ENCODE measurements at places on chromosomes 11 and 22.

DNA sequence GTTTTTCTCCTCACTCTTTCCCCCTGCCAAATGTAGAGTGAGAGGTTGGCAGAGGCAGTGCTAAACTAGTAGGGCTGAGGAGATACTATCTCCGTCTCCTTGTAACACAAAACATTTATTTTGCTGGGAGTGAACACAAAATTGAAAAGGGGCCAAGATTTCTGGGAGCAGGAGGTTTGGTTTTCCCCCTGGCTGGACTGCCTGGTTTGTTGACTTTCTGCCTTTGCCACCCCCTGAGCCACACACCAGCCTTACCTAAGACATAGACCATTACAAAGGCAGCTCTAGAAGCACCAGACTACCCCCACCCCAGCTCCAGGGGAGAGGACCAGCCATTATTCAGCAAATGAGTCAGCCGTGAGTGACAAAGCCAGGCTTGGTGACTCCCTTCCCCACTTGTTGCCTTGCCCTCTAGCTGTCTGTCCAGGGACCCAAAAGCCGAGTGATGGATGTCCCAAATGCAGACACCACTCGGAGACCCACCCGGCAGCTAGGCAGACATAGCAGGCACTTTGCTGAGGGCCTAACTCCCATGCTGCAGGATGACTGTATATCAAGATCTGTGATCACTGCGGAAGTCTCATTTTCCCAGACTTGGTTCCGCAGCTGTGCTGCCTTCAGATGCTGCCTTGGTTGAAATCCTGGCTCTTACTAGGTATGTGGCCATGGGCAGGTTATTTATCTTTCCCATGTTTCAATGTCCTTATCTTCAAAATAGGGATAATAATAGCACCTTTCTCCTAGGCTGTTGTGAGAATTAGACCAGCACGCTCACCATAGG lies 17.7 kb upstream of the CDON start:
- DNase-seq, result no peak

DNA sequence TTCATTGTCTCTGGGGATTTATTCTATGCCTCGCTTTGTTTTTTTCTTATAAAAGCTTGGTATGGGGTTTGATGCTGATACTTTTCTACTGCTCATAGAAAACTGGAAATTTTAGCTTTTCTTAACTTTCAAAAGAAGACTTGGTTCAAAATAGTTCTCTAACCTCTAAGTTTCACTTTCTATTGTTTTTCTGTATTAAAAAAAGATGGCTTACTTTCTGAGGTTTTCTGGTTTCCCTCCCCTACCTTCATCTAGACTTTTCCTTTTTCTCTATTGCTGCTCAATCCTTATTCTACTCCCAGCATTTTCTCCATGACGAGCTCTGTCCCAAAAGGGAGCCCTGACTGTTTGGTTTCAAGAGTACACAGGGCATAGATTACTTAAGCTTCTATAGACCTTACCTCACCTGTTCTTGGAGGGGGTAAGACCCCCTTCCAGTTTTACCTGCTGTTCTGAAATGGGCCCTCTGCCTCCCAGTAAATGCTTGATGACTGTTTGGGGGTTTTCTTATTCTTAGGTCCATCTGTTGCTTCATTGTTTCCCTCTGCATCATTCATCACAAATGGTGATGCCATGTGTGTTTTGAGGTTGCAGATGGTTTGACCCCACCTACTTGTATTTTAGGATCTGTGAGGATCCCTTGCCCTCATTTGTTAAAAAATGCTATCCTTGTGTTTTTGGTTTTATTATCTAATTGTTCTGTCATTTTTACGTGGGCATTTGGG lies 29.5 kb downstream of the DNHD1 start:
- DNase-seq, result no peak

DNA sequence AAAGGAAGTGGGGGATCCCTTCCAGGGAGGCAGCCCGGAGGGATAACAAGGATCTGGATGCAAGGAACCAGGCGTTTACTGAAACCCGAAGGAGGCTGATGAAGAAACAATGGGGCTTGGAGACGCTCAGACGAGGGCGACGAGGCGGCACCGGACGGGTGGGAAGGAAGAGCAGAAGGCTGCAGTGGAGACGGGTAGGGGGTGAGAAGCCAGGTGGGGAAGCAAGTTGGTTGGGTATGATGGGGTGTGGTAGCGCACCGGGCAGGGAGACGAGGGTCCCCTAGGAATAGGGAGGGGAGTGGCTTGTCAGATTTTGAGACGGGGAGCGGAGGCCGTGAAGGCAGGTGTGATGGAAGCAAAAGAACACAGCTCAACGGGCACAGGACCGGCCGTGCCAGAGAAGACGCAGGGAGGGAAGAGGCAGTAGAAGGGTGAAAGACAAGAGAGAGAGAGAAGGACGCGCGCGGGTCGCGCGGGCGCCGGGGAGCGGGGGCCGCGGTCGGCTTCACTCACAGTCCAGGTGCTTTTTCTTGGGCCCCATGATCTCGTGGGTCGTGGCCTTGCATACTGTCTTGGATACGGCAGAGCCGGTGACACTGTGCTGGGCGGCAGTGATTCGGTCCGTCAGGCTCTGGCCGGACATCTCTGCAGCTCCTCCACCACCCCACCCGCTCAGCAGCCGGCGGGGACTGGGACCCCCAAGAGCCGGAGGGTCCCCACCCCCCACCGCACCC lies 579 bp downstream of the PICALM start:
- peak; percentile 56 for DNase-seq

- no peak for DNase-seq
These were observed 28.3 kb upstream of the KDM2A start for GRCh38 chr11:67090717-67091116.

- DNase-seq, result no peak
These were observed 452.3 kb downstream of the KCNA4 start for GRCh38 chr11:29564486-29564885.

GRCh38 chr22:46068593-46069491 lies 81.5 kb upstream of the PPARA start:
- DNase-seq, result no peak

- DNase-seq, result no peak
These were observed 37.7 kb downstream of the EIF4ENIF1 start for GRCh38 chr22:31451709-31452571.

DNA sequence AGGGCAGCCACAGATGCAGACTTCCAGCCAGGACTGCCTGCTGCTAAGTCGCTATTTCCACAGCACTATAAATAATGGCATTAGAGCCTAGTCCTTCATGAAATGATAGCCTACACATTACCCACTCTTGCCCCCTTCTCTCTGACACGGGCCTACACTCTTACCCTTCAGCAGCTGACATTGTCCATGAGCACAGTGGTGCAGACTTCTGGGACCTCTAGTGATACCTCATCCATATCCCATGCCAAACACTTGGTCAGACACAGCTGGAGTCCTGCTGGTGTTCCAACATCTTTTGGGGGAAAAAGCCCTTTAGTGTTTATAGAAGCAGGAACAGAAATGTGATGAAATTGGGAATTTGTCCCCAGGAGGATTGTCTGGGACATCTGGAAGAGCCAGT lies 43.4 kb upstream of the RAB1B start:
- DNase-seq, result no peak

- DNase-seq, result no peak
These were observed 68.5 kb downstream of the SCUBE1 start for GRCh38 chr22:43274595-43275240.

- no peak for DNase-seq
These were observed 17.9 kb upstream of the TENM4 start for GRCh38 chr11:79458709-79459108.

DNA sequence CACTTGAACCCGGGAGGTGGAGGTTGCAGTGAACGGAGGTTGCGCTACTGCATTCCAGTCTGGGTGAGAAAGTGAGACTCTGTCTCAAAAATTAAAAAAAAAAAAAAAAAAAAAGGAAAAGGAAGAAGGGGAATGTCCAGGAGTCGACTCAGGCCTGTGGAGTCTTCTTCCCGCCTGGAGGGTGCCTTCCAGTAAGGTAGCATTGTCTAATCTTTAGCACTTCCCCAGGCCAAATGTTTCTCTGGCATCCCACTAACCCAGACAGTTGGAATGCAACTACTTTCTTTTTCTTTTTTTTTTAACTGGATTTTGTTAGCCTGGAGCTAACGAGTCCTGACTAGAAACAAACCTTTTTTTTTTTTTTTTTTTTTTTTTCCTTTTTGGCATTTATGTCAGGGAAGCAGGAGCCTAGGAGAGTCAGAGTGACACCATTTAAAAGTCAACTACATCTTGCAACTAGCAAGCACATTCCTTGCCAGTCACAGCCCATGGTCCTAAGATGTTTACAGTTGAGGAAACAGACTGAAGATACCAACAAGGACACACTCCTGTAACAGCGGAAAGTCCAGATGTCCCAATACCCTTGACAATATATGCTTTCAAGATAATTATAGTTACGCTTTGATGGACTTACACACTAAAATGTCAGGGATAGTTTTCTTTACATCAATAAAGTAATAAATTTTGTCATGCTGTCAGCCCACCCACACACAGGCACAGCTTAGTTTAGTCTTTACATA lies 10.6 kb downstream of the PLET1 start:
- DNase-seq, result no peak

- DNase-seq, result no peak
These were observed 166.5 kb upstream of the CADM1 start for GRCh38 chr11:115670538-115671205.

DNA sequence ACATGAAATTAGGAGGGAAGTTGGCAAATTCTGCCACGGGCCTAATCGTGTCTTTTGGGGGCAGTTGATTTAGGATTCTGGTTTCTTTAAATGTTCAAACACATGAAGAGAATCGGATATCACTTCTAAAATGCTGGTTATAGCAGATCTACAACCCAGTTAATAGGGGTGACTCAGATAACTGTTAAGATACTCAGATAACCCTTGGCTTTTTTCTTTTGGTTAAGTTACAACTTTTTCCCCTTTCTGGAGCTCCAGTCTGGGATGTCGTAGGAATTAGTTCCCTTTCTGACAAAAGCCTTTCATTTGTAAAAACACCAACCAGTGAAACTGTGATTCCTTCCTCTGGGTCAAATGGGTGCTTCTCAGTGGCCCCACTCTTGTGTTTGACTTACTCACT lies 976 bp downstream of the DEPDC7 start:
- DNase-seq, result no peak

DNA sequence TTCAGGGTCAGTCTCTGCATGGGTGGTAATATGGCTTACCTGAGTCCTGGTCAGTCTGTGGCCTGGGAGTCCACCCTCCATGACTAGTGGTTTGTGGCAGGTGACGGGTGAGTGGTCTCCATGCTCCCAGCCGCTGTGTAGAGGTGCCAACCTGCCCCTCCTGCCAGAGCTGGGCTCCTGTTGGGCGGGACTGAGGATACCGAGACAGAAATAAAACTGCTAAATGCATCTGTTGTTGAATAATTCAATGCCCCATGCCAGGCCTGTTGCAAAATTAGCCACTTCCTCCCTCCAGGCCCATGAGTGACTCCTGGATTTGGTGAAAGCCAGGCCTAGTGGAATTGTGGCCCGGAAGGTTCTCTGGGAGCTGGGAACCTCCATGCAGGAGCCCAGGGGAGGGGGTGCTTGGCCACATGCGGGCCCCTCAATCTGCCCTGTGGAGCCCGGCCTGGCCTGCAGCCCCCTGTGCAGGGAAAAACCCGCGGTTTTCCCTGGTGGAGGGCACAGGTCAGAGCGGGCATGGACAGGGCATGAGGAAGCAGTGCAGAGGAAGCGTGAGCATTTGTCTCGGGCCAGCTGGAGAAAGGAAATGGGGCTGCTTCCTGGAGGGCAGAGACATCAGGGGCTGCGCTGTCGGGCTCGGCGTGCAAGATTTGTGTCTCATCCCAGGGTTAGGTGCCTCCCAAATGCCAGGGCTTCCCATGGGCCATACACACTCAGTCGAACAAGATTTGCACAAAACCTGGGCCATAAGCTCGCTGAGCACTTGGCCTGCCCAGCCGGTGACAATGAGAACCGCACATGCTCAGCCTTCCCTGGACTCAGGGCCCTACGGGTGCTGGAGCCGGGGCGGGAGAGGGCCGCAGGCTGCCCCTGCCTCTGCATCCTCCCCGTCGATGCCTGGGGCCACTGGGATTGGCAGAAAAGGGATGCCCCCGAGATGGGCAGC lies 66.9 kb downstream of the KCNQ1 start:
- DNase-seq, result peak; percentile 4

- no peak for DNase-seq
These were observed 63.6 kb downstream of the PARVG start for GRCh38 chr22:44244265-44244822.

DNA sequence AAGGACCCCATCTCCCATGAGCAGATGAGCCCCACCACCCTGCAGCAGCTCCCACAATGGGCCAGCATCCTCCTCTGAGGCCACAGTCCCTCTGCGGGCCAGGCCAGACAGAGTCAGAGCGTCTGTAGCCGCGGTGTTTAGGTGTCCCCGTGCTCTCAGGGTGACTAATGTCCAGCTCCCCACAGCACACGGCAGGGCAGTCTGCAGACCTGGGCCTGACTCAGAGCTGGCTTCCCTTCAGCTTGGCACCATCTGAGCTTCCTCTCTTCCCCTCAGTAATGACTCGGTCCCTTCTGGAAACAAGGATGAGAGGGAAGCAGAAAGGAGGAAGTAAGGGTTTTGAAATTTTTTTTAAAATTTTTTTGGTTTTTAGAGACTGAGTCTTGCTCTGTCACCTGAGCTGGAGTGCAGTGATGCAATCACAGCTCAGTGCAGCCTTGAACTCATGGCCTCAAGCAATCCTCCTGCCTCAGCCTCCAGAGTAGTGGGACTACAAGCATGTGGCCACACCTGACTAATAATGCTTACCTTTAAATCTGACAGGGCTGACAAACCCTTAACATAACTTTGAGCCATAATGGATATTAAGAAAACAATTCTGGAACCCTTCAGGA lies 28.5 kb downstream of the LRRC74B start:
- no peak for DNase-seq

Data from activated CD4-positive, alpha-beta memory T cell treated with anti-CD3 and anti-CD28 coated beads for 36 hours (primary cell).